ENCODE measurements at places on chromosomes 5 and 9.

DNA sequence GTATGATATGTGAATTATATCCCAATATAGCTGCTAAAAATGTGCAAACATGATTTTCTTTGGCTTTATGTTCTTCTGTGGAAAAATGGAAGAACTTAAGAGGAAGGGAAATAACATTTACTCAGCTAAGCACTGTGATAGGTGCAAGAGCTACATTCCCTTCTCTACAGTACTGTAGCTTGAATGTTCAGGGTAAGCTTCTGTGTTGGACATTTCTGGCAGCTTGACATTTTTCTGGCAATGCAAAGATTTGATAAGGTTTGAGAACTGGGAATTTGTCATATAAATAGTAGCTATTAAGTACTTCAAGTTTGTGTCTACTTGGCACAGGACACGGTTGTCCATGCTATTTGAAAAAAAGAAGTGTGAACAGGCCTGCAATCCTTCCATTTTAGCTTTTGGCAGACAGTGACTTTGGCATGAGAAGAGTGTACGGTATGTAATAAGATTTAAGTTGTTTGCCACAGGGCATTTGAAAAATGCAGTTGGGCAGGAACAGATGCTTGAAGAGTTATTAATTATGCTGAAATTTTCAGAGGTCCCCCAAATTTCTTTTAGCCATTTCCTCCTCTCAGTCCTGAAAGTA, 77.6 kb downstream of the KIF4B start:
- H3K36me3 ChIP-seq, result no peaks in the 10 kb centered on the region
- H3K4me3 ChIP-seq, result no peak overlapping the region
- H3K27ac ChIP-seq, result no peak overlapping the region
- no peak for DNase-seq
- H3K4me1 ChIP-seq, result no peaks in the 10 kb centered on the region

DNA sequence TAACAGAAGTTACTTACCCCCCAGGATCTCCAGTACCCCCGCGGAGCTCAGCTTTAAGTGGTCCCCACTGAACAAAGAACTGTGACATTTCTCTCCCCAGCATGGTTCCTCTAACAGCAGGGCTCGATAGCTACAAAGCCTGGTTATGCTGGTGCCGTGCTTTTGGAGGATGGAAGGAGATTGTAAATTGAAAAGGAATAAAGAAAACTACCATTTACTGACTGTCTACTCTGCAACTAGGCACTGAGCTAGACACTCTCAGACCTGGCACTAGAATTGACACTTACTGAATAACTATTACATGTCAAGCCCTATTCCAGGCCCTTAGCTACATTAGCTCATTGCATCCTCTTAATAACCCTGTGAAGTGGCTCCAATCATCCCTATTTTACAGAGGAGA, 145.3 kb downstream of the TTLL11 start:
- no peak for DNase-seq
- H3K27me3 ChIP-seq, result no peaks in the 10 kb centered on the region
- no peak overlapping the region for H3K27ac ChIP-seq
- H3K4me3 ChIP-seq, result no peak overlapping the region
- no peaks in the 10 kb centered on the region for H3K36me3 ChIP-seq
- no peaks in the 10 kb centered on the region for H3K4me1 ChIP-seq

DNA sequence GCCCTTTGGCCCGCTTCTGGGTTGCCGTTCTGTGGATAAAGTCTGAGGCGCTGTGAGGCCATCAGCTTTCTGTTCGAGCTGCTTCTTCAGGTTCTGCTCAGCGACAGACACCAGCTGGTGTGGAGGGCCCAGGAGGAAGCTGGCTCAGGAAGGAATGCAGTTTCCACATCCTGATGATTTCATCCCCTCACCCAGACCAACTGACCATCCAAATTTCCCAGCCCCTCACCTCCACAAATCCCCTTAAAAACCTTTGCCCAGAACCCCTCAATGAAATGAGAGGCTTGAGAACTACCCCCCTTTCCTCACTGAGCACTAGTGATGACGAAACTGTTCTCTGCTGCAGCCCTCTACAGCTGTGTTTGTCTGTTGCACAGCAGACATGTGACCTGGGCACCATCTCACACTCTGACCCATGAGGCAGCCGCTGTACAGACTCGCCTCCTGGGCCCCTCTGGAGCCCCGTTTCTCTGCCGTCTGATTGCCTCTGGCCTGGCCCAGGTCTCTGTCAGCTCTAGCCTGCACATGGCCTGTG, 45.4 kb downstream of the SPATA31C2 start:
- H3K4me3 ChIP-seq, result no peak overlapping the region
- no peaks in the 10 kb centered on the region for H3K27me3 ChIP-seq
- H3K4me1 ChIP-seq, result peaks cover 7% of the 10 kb centered on the region
- no peak overlapping the region for H3K27ac ChIP-seq

GRCh38 chr5:119355685-119356611, at the start of gene TNFAIP8:
TNFAIP8 (plus strand) TSS chr5:119356019; CDS start chr5:119356091, 72 bp downstream.
- peak within 1 kb of the TSS; percentile 63 for H3K27ac ChIP-seq
- no peaks in the 10 kb centered on the region for H3K36me3 ChIP-seq
- no peaks in the 10 kb centered on the region for H3K27me3 ChIP-seq
- peak; percentile 61 for DNase-seq
- peaks cover 5% of the 10 kb centered on the region for H3K4me1 ChIP-seq

- no peaks in the 10 kb centered on the region for H3K4me1 ChIP-seq
- no peak for DNase-seq
- H3K27ac ChIP-seq, result no peak overlapping the region
Measured at GRCh38 chr9:76027861-76028260, 137.4 kb downstream of the PCSK5 start.

- no peaks in the 10 kb centered on the region for H3K4me1 ChIP-seq
- no peak overlapping the region for H3K4me3 ChIP-seq
- no peaks in the 10 kb centered on the region for H3K36me3 ChIP-seq
- H3K27me3 ChIP-seq, result no peaks in the 10 kb centered on the region
- no peak overlapping the region for H3K27ac ChIP-seq
Measured at GRCh38 chr5:118687661-118688621, 300.4 kb downstream of the DTWD2 start.

DNA sequence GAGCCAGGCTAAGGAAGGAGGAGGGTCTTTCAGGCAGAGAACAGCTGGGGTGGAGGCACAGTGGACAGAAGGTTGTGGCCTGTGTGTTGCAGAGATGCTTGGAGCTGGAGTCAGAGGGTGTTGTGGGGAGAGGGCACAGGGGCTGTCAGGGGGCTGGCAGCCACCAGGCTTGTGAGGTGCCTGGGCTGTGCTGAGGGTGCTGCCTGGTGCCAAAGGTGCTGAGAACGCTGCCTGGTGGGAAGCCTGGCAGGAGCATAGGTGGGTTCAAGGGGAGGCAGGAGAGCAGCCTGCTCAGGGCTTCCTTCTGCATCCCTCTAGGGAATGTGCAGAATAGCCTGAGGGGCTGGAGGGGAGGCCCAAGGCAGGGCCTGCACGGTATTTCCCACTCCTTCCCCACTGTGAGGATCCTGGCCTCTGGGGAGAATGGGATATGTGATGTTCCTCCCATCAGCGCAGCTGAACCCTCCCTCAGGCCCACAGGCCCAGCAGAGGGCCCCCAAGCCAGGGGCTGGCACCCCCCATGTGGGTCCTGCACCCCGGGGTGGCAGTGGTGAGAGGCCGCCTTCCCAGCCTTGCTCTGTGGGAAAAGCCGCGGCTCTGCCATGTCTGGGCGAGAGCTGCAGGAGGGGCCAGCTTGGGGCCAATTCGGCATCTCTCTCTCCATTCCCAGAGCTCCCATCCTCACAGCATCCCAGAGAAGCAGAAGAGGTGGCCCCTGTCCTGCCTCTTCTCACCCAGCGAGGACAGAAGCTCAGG, 76.3 kb downstream of the CACNA1B start:
- H3K4me3 ChIP-seq, result no peak overlapping the region
- no peaks in the 10 kb centered on the region for H3K4me1 ChIP-seq

DNA sequence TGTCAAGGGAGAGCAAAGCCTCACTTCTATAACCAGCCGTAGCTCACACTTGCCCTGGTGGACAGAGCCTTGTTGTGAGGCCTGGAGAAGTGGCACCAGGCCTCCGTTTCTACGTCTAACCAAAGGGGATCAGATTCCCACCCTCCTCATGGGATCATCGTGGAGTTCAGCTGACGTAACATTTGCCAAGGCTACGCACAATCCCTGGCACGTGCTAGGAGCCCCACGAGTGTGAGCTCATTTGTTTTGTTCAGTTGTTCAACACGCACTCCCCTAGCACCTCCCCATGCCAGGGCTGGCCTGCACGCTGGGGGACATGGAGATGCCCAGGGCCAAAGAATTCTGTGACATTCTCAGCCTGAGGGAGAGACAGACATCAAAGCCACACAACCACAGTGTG, 23.1 kb downstream of the ADGRD2 start:
- no peaks in the 10 kb centered on the region for H3K36me3 ChIP-seq
- H3K27me3 ChIP-seq, result peaks cover 7% of the 10 kb centered on the region
- no peak overlapping the region for H3K4me3 ChIP-seq

DNA sequence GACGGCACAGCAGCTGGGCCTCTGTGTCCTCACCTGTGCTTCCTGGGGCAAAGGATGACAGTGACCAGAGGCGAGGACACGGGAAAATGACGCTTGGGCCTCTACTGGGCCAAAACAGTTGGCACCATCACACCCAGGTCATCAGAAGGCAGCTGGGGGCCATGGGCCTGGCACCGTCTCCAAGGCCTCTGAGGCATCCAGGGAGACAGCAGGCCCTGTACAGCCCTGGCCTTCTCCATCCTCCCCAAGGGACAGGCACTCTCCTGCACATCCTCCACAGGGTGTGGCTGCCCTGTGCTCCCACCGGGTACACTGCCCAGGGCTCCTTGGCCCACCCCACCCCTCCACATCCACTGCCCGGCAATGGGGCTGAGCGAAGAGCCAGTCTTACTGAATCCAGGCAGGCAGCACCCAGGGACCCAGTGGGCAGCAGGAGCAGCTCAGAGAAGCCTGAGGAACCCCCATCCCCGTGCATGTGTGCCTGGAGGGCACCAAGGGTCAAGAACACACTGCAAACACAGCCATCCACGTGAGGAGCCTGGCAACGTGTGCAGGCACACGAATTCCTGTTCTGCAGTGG, 4.0 kb downstream of the LPCAT1 start:
- peak; percentile 3 for DNase-seq
- H3K27me3 ChIP-seq, result no peaks in the 10 kb centered on the region
- no peak overlapping the region for H3K4me3 ChIP-seq
- H3K36me3 ChIP-seq, result no peaks in the 10 kb centered on the region
- no peak overlapping the region for H3K27ac ChIP-seq
- H3K4me1 ChIP-seq, result peaks cover 9% of the 10 kb centered on the region

- no peaks in the 10 kb centered on the region for H3K36me3 ChIP-seq
- DNase-seq, result peak; percentile 86
- peaks cover 32% of the 10 kb centered on the region for H3K4me1 ChIP-seq
- peak overlapping the region; percentile 72 for H3K27ac ChIP-seq
Measured at GRCh38 chr9:32389365-32389764, 4.9 kb downstream of the ACO1 start.

DNA sequence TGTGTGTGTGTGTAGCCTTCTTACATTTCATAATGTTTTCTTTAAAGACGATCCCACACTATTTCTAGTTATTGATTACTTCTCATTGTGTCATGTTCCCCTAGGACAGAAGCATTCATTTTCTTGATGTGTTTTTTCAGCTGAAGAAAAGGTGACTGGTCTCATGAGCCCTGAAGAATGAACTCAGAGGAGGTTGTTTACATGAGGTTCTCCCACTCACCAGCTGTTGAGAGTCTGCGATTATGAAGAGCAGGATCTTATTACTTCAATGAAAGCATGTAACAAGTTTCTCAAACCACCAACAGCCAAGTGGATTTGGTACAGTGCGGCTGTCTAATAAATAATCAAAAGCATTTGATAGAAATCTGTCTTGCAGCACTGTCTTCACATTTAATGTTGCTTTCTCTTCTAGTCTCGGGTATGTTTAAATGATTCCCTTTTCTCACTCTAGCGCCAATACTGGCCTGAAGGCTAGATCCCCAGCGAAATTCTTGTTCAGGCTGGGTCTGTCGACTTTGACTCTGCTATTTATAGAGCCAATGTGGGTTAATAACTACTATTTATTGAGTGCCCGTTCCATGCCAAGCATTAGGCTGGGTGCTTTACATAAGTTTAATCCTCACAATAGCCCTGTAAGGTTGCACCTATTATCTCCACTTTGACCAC, 9.6 kb upstream of the FSD1L start:
- H3K4me3 ChIP-seq, result no peak overlapping the region
- H3K4me1 ChIP-seq, result peaks cover 15% of the 10 kb centered on the region
- no peak for DNase-seq
- H3K36me3 ChIP-seq, result no peaks in the 10 kb centered on the region

DNA sequence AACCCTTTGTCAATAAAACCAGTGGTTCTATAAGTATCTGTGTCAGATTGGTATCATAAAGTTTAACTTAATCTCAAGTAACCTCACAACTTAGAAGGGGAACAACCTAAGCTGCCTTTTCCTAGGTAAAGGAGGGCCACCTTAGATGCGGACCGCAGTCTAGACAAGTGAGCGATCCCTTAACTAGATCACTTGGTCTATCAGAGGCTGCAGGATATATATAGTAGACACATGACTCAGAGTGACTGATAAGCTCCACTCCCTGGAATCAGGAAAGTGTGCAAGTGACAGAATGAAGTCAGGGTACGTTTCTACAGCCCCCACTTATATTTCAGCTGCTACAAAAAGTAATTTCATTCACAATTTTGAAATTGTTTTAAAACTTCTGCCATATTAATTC, 7.4 kb downstream of the REEP5 start:
- H3K4me1 ChIP-seq, result peaks cover 81% of the 10 kb centered on the region
- H3K27ac ChIP-seq, result no peak overlapping the region
- no peaks in the 10 kb centered on the region for H3K27me3 ChIP-seq

DNA sequence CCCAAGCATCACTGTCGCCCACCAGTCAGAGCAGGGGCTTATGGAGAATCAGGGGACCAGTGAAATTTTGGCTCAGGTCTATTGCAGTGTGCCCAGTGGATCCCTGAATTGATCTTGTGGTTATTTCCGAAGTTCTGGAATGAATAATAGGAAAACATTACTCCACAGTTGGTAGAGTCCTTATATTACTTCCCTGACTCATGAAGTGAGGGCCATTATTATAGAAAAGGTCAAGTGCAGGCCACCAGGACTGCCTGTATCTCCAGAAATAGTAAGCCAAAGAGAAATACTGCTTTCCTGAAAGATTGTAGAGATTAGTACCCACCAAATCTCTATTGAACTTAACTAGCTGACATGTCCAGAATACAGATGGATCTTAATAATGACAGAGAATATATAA, 335.0 kb downstream of the NPR3 start:
- no peak for DNase-seq
- no peaks in the 10 kb centered on the region for H3K27me3 ChIP-seq
- H3K27ac ChIP-seq, result no peak overlapping the region
- no peak overlapping the region for H3K4me3 ChIP-seq

GRCh38 chr5:38648703-38649291, 92.4 kb upstream of the LIFR start:
- no peaks in the 10 kb centered on the region for H3K4me1 ChIP-seq
- H3K27ac ChIP-seq, result no peak overlapping the region
- no peak overlapping the region for H3K4me3 ChIP-seq
- no peaks in the 10 kb centered on the region for H3K27me3 ChIP-seq
- H3K36me3 ChIP-seq, result no peaks in the 10 kb centered on the region

DNA sequence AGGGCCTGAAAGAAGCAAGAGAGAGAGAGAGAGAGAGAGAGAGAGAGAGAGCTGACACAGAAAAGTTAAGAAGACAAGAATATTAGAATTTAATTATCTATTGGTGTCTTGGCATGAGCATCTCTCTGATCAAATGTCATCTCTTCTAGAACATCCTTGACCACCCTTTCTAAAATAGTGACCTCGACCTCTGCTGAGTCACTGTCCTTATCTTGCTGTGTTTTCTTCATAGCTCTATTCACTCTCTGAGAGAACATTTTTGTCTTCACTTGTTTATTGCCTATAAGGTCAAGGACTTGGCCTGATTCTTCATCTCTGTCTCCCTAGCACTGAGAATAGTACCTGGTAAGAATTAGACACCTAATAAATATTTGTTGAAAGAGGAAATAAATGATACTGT, 383.8 kb upstream of the RPS23 start:
- peak; percentile 24 for DNase-seq
- H3K27me3 ChIP-seq, result no peaks in the 10 kb centered on the region
- H3K4me1 ChIP-seq, result peaks cover 12% of the 10 kb centered on the region
- H3K4me3 ChIP-seq, result no peak overlapping the region
- H3K36me3 ChIP-seq, result no peaks in the 10 kb centered on the region
- H3K27ac ChIP-seq, result peak overlapping the region; percentile 62

Measured in adrenal gland (tissue), 19 donors.